ENCODE measurements at places on chromosomes 12 and 14. TPM values are rescaled to one million over a fixed set of nuclear protein-coding genes. Genes with fewer than 3 reads are reported as not detected.

DNA sequence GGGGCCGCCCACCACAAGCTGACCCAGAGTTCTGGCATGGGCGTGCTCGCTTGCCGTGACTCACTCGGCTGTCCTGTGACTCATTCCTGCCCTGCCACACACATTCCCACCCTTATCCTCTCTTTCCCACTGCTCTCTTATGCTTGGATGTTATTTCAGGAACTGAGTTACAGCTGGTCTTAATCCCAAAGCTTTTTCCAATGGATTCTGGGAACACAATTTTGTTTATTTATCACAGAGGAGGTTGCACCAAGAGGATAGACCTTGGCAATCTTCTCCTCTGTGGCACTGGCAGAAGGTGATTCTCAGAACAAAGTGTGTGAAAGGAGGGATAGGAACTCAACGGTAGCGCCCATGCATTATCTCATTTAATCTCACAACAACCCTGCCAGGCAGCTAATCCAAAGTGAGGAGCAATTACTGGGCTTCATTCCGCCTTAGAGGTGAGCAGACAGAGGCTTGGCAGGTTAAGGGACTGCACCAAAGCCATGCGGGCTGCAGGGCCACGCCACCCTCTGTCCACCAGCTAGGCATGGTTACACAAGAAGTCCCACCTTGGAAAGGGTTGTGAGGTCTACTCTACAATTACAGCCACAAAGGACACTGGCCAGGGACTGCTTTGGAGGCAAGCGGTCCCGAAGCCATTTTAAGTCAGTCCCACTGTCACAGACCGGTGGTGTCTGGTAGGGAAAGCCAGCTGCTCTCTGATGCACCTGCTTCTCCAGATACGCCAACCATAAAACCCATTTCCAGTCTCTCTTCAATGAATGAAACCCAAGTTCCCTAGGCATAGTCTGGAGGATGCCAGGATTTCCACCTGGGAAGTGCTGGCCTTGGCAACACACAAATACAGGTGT, 32.9 kb downstream of the SYNE3 start:
- peaks cover 6% of the 10 kb centered on the region for H3K36me3 ChIP-seq
- peak; percentile 93 for DNase-seq
- peak overlapping the region; percentile 93 for H3K27ac ChIP-seq

GRCh38 chr12:1523558-1524050, 70.8 kb downstream of the FBXL14 start:
- DNase-seq = no peak
- H3K27ac ChIP-seq = no peak overlapping the region
- peaks cover 56% of the 10 kb centered on the region for H3K4me1 ChIP-seq
- H3K27me3 ChIP-seq = no peaks in the 10 kb centered on the region
- H3K36me3 ChIP-seq = peaks cover 12% of the 10 kb centered on the region
- H3K4me3 ChIP-seq = no peak overlapping the region

DNA sequence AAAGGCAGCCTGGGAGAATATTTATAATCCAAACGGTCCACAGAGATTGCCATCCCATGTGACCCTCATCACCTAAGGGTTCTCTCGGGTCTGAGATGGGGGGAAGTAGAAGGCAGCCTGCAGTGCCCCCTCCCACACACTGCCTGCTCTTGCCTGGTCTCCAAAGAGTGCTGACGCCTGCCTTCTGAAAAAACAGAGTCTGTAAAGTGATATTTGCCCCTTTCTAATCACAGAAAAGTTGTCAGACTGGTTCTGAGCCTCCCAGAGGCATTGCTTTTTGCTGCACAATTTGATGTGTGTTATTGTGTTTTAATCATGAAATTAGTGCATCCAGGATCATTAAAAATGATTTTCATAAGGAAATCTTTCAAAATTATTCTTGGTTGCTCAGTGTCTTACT, 59.2 kb downstream of the TMEM30B start:
- no peak for DNase-seq
- H3K36me3 ChIP-seq = no peaks in the 10 kb centered on the region
- peaks cover 32% of the 10 kb centered on the region for H3K4me1 ChIP-seq
- H3K27ac ChIP-seq = no peak overlapping the region
- no peak overlapping the region for H3K4me3 ChIP-seq
- H3K27me3 ChIP-seq = peaks cover 5% of the 10 kb centered on the region

DNA sequence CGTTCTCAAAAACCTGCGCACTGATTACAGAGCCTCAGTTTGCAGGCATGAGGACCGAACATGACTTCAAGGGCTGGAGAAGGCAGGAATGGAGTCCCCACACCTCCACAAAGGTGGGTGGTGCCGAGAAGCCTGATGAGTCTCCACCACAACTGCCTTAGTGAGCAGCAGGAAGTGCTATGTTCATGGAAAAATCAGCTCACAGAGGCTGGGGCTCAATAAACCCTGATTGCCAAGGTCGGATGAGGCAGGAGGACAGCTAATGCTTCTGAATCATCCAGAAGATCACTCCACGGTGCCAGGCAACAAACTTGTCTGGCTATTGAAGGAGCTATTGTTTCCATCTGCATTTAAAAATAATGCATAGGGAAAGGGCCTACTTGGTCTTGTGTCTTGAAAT, 31.1 kb downstream of the APPL2 start:
- peak; percentile 93 for DNase-seq
- H3K4me3 ChIP-seq = peak overlapping the region; percentile 9
- peak overlapping the region; percentile 97 for H3K27ac ChIP-seq
- peaks cover 7% of the 10 kb centered on the region for H3K27me3 ChIP-seq

NTS gene
- total RNA-seq = not detected

BMAL2 gene
- 47.1 TPM for total RNA-seq
